ENCODE measurements at places on chromosomes 7 and 10. TPM values are rescaled to one million over a fixed set of nuclear protein-coding genes. Genes with fewer than 3 reads are reported as not detected.

ANKRD22 gene
- 0.80 TPM for total RNA-seq

SEC61G gene
- 96.2 TPM for total RNA-seq

TMEM273 gene
- total RNA-seq = 17.9 TPM

PLAU gene
- total RNA-seq = 64.7 TPM

NOS3 gene
- 57.1 TPM for total RNA-seq

APBB1IP gene
- 37.2 TPM for total RNA-seq

NRCAM gene
- total RNA-seq = 9.1 TPM

CCM2 gene
- total RNA-seq = 53.2 TPM

NFE2L3 gene
- 2.7 TPM for total RNA-seq

FGF8 gene
- not detected for total RNA-seq

OPN1SW gene
- total RNA-seq = not detected
